ENCODE measurements at places on chromosomes 11 and 22. TPM values are rescaled to one million over a fixed set of nuclear protein-coding genes. Genes with fewer than 3 reads are reported as not detected.

The TMEM45B gene
- 0.50 TPM for total RNA-seq

- no peak for DNase-seq
These were observed 19.9 kb downstream of the BID start for GRCh38 chr22:17754233-17754925.

DNA sequence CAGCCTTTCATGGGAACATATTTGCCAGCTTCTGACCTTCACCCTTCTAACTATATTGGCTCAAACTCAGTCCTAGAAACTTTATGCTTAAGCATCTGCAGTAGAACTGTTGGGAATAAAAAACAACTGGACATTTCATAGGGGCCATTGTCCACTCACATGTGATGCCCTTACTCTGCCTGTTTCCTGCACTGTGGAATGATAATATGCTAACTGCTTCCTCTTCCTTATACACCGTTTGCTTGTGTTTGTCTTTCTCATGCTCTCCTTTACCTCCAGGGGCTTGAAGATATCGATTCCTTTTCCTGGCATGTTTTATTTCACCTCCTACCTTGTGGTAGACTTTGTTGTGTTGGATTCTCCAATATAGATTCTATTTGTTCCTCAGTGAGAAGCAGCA, 333.0 kb upstream of the DDI1 start:
- no peak for DNase-seq

- no peak for DNase-seq
These were observed 7.2 kb upstream of the RASGRP2 start for GRCh38 chr11:64751136-64751535.

- DNase-seq, result no peak
These were observed 157.8 kb downstream of the EFCAB6 start for GRCh38 chr22:43654271-43654670.

GRCh38 chr11:134837887-134838232, 425.8 kb upstream of the B3GAT1 start:
- no peak for DNase-seq

The ASCL2 gene
- total RNA-seq, result not detected

GRCh38 chr11:32615422-32615821, 31.8 kb downstream of the EIF3M start:
- peak; percentile 37 for DNase-seq

- no peak for DNase-seq
These were observed 1413.5 kb upstream of the RAG2 start for GRCh38 chr11:38011496-38011895.

The APOC3 gene
- total RNA-seq, result not detected

The POLDIP3 gene
- 45.9 TPM for total RNA-seq

The OR51B4 gene
- total RNA-seq, result not detected

DNA sequence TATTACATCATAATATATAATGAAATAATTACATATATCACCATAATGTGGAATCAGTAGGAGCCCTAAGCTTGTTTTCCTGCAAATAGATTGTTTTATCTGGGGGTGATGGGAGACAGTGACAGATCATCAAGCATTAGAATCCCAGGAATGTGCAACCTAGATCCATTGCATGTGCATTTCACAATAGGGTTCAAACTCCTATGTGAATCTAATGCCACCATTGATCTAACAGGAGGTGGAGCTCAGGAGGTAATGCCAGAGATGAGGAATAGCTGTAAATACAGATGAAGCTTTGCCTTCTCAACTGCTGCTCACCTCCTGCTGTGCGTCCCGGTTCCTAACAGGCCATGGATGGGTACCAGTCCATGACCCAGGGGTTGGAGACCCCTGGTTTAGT, 63.8 kb upstream of the CHORDC1 start:
- peak; percentile 11 for DNase-seq

DNA sequence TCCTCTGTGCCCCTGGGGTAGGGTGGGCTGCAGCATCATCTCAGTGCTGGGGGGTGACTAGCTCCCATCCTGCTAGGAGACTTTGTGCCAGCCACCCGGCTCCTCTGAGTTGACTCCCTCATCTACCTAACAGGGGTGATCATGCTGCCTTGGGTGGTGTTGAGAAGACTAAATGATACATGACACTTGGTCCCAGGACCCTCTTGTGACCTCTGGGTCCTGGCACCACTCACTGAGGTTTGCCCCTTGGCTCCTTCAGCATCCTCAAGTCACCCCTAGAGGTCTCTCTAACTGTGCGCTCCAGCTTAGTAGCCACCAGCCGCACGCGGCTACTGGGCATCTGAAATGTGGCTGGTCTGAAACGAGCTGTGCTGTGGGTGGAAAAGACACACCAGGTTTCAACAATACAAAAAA, 72.1 kb downstream of the LRRC32 start:
- DNase-seq, result peak; percentile 25

DNA sequence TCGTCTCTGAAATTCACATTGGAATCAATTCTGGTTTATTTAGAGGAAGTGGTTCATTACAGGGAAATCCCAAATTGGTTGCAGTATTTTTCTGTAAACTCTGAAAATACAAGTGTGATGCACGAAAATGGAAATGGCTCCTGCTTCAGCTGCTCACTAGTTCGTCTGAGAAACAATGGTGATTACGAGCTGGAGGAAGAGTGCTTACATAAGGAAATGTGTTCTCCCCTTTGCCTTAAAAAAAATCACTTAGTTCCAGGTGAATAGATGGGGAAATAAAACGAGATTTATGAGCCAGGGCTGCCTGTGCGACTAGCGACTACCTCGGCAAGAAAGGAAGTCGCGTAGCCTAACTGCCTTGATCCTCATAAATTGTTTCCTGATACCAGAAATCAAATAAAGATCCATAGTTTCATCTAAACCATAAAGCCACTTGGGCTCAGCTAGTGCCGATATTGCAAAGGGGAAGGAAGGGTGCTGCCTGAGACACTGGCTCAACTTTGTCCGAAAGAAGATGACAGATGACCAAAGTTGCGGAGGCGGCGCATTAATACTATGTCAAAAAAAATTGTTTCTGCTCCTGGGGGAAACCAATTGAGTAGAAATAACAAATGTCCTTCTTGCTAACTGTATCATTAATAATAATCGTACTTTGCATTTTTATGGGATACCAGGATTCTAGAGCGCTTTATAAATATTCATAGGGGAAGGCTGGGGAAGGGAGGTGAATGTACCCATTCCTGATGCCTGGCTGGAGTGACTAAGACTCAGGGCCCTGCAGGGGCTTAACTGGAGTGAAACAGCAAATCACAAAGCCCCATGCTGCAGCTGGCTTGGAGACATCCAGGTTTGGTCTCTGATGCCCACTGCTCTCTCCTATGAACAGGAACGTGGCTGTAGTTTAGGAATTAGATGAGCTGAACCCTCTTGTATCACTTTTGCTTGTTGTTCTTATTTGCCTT, 185.7 kb downstream of the BLID start:
- peak; percentile 82 for DNase-seq

GRCh38 chr11:66119348-66120133, 49.5 kb downstream of the PACS1 start:
- DNase-seq, result peak; percentile 64

DNA sequence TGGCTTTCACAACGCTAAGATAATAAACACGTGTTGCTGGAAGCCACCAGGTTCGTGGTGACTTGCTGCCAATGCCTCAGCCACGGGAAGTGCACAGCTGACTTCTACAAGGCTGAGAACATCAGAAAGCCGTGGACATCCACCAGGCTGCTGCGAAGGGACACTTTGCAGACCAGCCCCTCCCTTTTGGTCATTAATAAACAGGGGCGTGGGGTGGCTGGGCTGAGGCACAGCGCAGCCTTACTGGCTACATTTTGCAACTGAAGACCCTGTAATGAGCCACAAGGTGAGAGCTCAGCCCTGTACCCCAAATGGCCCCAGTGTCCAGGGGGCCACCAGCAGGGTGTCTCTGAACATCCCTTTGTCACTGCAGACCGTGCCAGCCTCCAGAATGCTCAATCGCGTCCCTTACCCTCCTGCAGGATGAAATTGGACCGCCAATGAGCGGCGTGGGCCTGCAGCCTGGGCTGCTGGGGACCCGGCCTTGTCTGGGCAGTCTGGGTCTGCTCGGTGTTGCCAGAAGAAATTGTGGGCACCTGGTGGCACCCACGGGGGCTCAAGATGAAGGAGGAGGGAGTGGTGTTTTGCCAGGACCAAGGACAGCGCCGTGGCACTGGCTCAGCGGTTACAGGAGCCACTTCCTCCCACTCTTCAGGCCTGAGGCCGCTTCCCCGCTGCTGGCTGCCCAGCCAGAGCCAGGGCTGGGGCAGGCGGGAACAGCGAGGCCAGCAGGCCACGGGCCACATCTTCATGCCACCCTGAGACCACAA, 181.9 kb downstream of the CTTN start:
- no peak for DNase-seq

DNA sequence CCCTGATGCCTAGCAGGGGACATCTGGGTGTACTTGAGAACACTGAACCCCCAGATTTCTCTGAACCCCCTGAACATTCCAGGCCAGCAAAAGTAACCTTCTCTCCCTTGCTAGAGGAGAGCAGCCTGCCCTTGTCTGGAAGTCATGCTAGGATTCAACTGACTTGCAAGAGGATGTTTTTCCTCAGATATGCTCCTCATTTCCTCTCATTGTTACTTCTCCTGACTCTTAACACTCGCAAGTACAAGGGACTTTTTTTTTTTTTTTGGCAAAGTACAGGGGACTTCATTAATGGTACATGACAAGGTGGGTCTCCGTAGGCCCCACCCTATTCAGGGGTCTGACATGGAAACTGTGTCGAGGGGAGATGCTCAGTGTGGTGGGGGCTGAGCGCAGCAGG, 6.3 kb upstream of the MCHR1 start:
- DNase-seq, result no peak

- no peak for DNase-seq
These were observed 186.3 kb downstream of the IGLL1 start for GRCh38 chr22:23393721-23394320.

DNA sequence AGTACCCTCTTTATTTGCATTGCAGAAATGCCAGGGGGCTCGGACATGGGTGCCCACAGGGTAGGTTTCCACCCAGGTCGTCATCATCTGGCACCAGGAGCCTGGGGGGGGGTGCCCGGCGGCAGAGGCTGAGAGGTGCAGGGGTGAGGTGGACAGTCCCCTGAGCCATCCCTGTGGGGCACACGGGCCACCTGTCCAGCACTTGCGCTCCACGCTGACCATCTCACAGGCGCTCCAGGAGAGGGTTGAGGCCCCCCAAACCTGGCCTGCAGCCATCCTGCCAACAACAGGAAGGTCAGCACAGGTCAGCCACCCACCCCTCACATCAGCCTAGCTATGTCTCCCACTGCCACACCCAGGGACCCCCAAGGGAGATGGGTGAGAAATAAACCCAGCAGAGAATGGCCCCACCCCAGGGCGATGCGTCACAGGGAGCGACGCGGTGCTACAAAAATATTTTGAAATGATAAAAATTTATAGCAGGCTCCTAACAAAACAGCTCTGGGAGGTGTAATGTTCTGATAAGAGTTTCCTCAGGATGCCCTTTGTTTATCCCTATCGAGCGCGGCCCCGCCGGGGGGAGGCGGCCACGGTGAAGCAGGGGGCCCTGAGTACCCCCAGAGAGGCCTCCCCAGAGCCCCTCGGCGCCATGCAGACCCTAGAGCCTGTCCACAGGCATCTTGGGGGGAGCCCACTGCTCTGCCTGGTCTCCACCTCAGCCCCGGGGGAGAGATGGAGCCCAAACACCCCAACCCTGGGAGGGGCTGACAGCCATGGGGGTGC, 21.0 kb upstream of the GNB1L start:
- DNase-seq, result no peak

- peak; percentile 11 for DNase-seq
These were observed 29.5 kb upstream of the ANO5 start for GRCh38 chr11:22163394-22163797.

The GAS2L1 gene
- total RNA-seq, result 18.7 TPM

GRCh38 chr11:84243629-84244263, 957.6 kb upstream of the CCDC90B start:
- DNase-seq, result no peak

- DNase-seq, result peak; percentile 74
These were observed 67.3 kb upstream of the GRK3 start for GRCh38 chr22:25497181-25497641.

DNA sequence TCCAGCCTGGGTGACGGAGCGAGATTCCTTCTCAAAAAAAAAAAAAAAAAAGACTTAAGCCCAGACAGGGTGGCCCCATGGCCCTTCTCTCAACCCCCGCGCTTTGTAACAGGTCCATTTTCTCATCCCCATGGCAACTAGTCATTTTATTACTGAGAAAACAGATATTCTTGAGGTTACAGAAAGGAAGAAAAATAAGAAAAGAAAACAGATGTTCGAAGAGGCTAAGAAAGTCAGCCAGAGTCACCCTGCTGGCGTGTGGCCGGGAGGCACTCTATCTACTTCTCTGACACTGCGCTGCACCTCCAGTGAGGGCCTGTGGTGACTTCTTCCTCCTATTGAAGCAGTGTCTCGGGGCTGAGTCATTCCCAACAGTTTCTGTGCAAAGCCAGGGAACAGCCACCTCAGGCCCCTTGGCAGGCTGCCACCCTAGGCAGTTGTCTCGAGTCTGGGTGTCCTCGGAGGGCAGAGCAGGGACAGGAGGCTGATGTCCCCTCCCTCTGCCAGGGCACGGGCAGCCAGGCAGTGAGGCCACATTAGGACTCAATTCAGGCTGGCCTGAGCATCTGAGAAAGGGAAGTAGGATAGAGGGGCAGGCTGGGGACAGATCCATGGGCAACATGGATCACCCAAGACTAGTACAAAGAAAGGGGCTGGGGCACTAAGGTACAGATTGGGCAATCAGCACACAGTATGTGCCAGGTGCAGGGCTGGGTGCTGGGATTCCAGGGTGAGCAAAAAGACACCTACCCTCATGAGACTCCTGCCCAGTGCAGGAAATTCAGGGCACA, 16.4 kb upstream of the SYVN1 start:
- peak; percentile 87 for DNase-seq

DNA sequence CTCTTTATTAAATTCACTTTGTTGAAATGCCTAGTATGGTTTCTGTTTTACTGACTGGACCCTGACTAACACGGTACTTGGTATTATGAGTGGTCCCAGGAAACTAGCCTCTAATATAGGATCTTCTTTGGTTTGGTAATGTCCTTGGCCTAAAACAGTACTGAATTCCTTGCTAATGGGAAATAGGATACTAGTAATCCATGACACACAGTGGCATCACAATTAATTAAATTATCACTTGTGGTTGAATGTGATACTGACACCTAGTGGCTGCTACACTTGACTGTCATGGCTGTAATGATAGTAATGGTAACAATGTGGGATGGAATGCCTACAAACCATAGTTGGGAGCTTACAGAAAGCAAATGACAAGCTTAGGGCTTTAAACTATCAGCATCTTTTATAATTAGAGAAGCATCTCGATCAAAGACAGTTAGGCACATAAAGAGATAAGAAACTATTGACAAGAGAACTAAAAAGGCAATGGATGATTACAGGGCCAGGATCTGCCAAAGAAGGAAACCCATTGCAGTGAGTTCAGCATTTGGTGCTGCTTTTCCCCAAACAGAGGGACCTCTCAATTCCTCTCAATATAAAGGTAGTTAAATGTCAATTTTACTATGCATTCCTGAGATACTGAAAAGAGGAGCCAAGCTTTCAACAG, 8.6 kb downstream of the DNHD1 start:
- DNase-seq, result peak; percentile 85

The NAV2 gene
- total RNA-seq, result 41.1 TPM

Data from renal cortical epithelial cell (primary cell).